Aorta (tissue), 5 donors: ENCODE measurements at places on chromosomes 1 and 21.

DNA sequence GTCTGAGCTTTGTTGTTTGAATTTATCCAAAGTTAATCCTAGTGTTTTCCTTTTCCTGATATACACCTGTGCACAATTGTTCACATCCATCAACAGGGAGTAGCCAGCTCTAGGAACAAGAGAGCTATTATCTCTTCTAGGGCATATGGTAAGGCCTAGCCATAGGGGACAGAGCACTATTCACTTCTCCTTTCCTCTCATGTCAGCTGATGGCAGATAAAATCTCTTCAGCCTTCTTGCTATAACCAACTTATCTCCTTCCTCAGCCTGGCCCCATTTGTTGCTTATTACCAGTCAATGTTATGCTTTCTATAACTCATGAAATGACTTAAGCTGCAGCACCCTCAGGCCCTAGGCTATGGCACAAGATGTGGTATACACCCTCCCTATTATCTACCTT, 38.9 kb downstream of the PATJ start:
- no peaks in the 10 kb centered on the region for H3K27me3 ChIP-seq
- no peak overlapping the region for H3K27ac ChIP-seq
- no peak for DNase-seq
- H3K36me3 ChIP-seq, result no peaks in the 10 kb centered on the region
- no peak overlapping the region for H3K4me3 ChIP-seq

- H3K4me1 ChIP-seq, result no peaks in the 10 kb centered on the region
- no peak for DNase-seq
- no peak overlapping the region for H3K4me3 ChIP-seq
- no peak overlapping the region for H3K27ac ChIP-seq
- no peaks in the 10 kb centered on the region for H3K27me3 ChIP-seq
Observed at GRCh38 chr1:78078358-78078757, 32.6 kb downstream of the GIPC2 start.

- no peak overlapping the region for H3K4me3 ChIP-seq
- no peak overlapping the region for H3K27ac ChIP-seq
- peak; percentile 49 for DNase-seq
- no peaks in the 10 kb centered on the region for H3K27me3 ChIP-seq
Observed at GRCh38 chr1:172818841-172819527, 160.1 kb downstream of the FASLG start.

DNA sequence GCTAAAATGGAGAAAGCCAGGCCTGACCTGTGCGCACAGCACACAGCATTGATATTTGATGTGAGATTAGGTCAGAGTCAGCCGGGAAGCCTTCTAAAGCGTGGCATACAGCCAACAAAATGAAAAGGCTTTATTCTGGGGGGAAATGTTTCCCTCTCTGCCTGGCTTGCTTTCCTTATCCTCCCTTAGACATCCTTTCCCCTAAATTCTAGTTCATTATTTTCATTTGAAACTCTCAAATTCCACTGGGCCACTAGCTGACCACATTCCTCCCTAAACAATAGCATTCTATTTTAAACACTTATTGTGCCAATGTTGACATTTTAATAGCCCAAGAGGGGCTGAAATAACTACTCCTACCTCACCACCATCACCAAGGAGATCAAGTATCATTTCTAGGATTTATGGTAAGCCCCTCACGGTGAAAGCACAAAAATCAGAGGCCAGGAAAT, 49.4 kb downstream of the LEPR start:
- no peaks in the 10 kb centered on the region for H3K36me3 ChIP-seq
- no peak overlapping the region for H3K27ac ChIP-seq
- no peaks in the 10 kb centered on the region for H3K4me1 ChIP-seq
- no peak for DNase-seq
- H3K4me3 ChIP-seq, result no peak overlapping the region

- H3K4me1 ChIP-seq, result no peaks in the 10 kb centered on the region
- H3K27ac ChIP-seq, result no peak overlapping the region
- no peaks in the 10 kb centered on the region for H3K27me3 ChIP-seq
Observed at GRCh38 chr1:108561689-108562326, 1.9 kb downstream of the EEIG2 start.
